GM04503 (cell line): ENCODE measurements at places on chromosomes 7 and 10.

DNA sequence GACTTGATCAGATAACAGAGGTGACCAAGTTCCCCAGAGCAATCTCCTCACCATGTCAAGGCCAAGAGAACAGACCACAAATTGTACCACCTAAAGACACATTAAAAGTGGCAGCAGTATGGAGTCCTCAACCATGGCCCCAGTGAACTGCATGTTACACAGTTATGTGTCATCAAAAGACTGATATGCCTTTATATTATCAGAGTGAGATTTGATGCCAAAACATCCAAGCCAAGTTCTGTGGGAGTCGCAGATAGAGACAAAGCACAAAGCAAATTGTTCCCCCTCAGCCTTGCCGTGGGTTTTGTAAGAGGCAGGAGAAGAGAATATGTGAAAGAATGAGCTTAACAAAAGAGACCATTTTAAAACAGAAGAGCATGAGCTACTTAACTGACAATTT lies 39.2 kb upstream of the TES start:
- DNase-seq = no peak

GRCh38 chr7:74584160-74584954 lies 73.2 kb upstream of the GTF2I start:
- DNase-seq = no peak

- DNase-seq = no peak
Observed at GRCh38 chr7:115975766-115976165, 54.8 kb downstream of the TFEC start.

GRCh38 chr7:66283003-66283920 lies 78.1 kb downstream of the TPST1 start:
- DNase-seq = peak; percentile 49

DNA sequence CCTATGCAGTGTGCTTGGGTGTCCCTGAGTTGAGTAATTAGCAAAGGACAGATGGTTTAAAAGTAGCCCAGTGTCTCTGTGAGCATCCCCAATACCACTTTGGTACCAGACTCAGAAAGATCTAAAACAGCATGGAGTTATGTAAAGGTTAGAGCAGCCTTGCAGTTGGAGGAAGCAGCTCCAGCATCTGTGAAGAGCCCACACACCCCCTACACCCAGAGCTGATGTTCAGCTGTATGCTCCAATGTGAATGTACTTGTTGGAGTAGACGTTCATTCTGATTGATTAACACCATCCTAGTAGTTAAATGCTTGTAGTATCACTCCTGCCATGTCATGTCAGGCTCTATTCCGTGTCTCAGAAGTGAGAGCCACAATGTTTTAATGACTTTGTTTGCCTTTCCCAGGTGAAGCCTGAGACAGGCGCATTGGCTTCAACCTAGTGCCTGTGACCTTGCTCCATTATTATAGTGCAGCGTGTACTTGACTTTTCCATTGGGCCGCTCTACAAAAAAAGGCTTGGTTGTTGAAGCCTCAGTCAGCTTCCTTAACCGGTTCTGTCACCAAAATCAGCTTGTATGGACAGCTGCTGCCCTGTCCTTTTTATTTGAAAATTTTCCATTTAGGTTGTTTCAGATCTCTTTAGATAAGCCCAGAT lies 154.2 kb downstream of the LCOR start:
- no peak for DNase-seq

- DNase-seq = peak; percentile 11
Observed at GRCh38 chr10:126013489-126014281, 117.3 kb downstream of the FANK1 start.

GRCh38 chr7:29588900-29589696 lies 25.5 kb downstream of the PRR15 start:
- DNase-seq = no peak
